Activated T-cell treated with anti-CD3 and anti-CD28 coated beads, Interleukin-2, amount 50 U/mL, for 72 hours (primary cell): ENCODE measurements at places on chromosomes 1 and 21. TPM values are rescaled to one million over a fixed set of nuclear protein-coding genes. Genes with fewer than 3 reads are reported as not detected.
A peak's percentile ranks its signal among the peaks of the same experiment; 100 is the strongest.

DNA sequence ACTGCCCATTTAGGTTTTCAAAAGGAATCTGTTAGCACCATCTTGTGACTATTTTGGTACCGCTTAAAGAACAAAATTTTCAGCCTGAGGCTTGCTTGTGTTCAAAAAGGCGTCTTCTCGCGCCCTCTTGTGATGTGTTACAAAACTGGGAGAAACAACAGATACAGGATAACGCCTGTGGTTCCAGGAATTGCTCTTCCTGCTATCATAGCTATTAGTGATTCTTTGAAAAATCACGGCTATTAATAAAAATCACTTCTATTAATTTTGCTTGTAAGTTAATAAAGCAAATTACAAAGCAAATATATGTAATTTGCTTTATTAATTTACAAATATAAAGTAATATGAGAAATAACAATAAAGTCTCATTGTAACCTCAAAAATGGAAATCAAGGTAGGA is 82.2 kb upstream of the ABCD3 start:
- peak; percentile 35 for DNase-seq

DNA sequence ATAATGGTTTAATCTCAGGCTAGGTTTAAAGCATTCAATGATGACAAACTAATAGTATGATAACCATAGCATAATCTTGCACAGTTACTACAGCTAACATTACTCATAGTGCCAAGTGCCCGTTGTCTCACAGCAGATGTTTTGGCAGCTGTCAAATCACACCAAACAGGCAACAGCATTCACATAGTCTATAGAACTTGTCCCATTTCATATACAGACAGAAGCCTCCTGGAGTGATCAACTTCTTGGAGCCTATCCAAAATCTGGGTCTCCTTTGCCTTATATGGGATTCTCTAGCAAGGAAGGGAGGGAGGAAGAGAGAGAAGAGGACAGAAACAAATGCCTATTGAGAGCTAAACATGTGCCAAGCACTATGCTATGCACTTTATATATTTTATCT is 250.6 kb upstream of the ZP4 start:
- no peak for DNase-seq

RXFP4 gene
- total RNA-seq = not detected

ATP1A2 gene
- total RNA-seq = not detected

- no peak for DNase-seq
Measured at GRCh38 chr1:233364026-233364425, 36.5 kb downstream of the MAP3K21 start.

CAMK1G gene
- total RNA-seq = 0.43 TPM

- no peak for DNase-seq
Measured at GRCh38 chr1:38561725-38562124, 297.8 kb downstream of the RRAGC start.

DNA sequence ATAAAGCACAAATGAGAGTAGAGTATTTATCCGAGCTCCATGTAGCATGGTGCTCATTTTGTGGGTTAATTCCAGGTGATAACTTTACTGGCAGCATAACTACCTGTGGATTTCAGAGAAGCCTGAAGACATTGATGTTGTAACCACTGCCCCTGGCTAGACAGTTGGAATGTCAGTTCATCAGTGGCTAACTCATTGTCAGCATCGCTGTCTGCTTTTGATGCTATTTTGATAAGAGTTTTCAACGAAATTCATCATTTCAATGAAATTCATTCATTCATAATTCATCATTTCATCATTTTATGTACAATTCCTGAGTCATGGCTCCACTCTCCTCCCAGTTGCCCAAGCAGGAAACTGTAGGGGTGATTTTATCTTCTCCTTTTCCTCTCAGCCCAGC is 34.4 kb downstream of the HSD3B1 start:
- DNase-seq = no peak

DNA sequence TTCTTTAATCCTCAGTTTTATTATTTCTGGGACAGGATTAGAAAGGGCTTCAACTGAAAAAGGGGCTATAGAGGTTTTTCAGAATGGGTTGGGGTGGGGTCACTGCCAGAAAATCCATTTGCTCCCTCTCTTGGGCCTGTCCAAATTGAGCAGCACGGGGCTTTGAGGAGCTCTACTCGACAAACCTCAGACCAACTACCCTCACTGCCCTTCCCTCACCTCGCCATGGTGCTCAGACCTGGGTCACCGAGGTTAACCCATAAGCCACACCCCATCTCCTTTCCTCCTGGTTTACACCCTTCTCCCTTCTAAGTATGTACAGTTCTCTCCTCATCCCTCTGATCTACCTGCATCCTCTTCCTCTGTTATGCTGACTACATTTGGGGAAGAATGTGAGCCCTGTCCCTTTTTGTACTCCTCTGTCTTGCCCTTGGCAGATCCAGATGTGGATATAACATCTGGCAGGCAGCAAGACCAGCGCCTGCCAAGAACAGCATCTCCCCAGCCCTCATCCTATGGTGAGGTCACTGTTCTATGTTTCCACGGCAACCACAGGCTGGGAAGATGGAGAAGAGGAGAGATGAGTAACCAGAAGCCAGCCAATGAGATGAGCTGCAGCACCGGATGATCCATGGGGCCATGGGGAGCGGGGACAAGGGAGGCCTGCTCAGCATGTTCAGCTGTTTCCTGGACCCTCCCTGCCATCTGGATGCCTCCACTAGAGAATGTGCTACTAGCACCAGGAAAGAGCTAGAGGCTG is 3.7 kb upstream of the FABP3 start:
- no peak for DNase-seq

GRCh38 chr1:235952950-235953615 is 86.4 kb upstream of the LYST start:
- DNase-seq = peak; percentile 70

DNA sequence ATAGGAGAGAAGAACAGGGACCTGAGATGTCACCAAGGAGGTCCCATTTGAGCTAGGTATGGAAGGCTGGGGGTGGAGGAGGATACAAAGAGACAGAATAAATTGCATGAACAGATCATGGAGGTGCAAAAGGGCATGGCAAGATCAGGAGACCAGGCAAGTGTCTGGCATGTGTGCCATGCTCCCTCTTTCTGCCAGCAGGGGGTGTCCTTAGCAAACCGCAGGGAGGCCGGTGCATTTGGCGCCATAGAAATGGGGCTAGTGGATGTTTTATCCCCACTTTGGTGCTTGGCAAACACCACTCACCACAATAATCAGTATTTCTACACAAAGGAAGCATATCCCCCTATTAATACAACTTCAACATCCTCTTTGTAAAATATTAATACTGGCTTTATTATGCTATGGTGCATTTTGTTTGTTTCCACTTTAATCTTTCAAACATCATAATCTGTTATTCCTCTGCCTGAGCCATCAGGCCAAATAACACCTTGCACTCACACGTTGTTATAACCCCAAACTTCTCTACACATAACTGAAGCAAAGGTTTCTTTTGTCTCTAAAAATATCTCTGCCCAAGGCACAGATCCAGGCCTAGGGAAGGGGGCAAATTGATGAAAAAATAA is 25.9 kb downstream of the S100A6 start:
- peak; percentile 72 for DNase-seq

COA7 gene
- total RNA-seq = 13.8 TPM

DNA sequence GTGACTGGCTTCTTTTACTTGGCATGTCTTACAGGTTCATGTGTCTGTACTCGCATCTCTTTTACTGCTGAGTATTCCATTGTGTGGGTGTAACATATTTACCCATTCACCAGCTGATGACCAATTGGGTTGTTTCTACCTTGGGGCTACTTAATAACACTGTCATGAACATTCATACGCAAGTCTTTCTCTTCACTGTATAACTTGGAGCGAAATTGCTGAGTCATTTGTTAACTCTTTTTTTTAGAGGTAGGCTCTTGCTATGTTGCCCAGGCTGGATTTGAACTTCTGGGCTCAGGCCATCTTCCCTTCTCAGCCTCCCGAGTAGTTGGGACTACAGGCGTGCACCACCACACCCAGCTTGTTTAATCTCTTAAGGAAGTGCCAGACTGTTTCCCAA is 6.5 kb downstream of the PYCR2 start:
- DNase-seq = no peak

DNA sequence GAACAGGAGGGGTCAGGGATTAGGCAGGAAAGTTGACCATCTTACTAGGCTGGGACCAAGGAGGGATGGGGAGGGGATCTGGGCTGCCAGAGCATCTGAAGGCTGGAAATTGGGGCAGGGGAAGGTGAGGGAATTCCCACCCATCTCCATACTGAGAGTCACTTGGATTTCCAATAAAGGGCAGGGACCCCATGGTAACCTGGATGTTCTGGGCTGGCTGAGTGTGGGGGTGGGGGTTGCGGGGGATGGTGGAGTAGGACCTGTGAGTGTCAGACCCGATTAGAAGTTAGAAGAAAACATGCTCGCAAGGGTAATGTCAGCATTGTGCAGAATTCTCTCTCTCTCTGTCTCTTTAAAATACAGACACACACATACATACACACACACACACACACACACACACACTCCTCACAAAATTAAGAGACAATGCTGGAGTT is 40.0 kb upstream of the EPS15 start:
- no peak for DNase-seq

DNA sequence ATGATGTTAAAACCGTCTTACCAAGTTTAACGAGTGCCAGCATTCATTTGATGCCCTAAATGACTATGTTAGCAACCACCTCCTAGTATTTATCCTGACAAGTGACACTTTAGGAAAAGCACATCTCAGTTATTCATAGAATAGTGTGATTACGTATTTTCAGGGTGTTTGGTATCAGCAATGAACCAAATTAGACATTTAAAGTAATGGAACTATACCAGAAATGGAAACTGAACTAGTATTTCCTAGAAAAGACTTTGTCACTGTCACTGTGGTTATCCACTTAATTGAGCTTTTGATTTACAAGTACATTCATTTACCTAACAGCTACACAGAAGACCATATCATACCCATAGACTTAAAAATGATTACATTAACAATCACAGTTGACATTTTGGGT is 3.6 kb upstream of the IL12RB2 start:
- DNase-seq = no peak

- DNase-seq = no peak
Measured at GRCh38 chr21:32554832-32555638, 30.3 kb downstream of the TCP10L start.
